ENCODE measurements at places on chromosomes 6 and 20.

DNA sequence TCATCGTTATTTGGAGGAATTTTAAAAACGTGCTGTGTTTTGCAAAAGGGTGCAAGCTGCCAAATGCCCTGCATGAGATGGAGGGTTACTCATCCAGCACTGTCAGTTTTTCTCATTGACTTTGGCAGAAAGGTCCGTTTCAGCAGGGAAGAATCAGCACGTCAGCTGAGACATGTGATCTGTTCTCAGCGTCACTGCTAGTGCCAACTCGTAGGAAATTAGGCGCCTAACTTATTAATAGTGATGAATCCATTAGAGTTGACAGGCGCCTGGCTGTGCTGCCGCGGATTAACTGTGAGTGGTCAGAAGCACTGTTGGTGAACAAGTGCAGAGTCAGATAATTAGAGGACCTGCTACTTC is 175.5 kb upstream of the FOXQ1 start:
- DNase-seq: no peak

DNA sequence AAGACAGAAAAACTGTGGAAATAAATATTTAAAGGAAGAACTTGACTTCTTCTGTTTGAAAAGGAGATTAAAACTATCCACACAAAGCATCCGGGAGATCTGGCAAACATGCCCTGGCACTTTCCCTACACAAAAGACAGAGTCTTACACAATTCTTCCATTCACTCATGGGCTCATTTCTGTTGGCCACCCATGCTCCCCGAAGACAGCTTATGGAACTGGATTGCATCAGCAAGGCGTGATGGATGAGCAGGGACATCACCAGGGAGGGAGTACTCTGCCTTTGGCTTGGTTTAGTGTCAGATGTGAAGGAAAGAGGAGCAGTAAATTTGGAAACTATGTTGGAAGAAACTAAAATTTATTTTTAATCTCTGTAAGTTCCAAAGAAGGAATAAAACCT is 379.3 kb downstream of the CD109 start:
- DNase-seq: no peak

GRCh38 chr6:17957904-17958620 is 29.4 kb downstream of the KIF13A start:
- no peak for DNase-seq

GRCh38 chr6:154230393-154230792 is 126.2 kb downstream of the IPCEF1 start:
- DNase-seq: no peak

DNA sequence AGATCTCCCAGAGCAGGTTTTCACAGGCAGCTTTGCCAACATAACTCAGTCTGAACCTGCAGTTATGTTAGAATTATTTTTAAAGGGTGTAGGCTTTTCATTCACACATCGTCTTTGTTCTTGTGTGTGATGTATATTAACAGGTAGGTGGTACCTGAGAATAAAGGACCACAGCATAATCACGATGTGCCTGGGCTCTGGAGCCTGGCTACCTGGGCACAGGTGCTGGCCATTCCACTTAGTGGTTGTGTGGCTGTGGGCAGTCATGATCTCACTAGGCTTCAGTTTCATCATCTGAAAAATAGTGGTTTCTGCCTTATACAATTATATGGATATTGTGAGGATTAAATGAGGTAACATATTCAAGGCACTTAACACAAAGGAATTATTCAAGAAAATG is 6.4 kb downstream of the CD109 start:
- no peak for DNase-seq

DNA sequence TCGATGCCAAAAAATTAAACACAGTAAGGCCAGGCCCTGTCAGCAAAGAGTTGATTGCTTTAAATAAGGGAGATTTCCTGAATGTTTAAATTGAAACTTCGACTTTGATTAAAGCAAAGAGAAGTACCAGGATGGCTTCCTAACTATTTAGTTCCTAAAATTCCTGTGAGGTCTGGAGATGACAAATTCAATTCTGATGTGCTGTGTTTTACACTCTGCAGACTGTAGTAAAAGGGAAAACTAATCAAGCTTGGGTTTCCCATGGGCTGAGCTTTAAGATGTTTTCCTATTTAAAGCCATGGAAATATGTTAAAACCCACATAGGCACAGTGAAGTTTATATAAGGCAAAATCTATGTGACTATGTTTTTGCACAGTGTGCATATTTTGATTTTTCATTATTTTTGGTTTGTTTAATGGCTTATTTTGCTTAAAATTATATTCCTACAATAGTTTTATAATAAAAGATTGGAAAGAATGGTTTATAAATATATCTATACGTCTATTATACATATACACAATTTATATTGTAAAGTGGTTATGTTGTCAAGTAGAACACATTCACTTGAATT is 198.5 kb upstream of the EYA4 start:
- DNase-seq: no peak

DNA sequence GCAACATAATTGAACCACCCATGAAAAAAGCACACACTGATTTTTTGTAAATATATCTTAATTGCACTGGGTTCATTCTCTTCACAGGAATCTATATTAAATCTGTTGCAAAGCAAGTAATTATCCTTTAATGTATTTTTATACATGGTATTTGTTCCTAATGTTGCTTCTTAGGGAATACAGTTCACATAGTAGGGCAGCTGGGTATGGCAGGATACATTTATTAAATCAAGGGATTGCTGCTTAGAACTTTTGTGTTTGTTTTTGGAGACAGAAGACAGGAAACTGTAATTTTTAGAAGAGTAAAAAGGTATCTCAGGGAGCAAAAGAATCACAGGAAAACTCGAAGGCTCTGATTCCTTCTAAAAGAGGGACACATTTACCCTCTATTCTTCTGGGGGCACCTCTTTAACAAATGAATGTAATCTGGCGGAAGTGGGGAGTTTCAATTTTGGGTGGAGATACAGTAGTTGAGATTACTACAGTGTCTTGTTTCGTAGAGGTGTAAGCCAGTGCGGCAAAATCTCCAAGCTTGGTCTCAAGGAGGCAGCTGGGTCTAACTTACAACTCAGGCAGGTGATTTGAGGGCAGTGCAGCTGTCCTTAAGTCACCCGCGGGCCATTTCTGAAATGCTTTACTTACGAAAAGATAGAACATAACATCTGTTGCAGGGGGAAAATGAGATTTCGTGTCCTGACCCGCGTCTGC is 812 bp upstream of the SMIM13 start:
- no peak for DNase-seq

DNA sequence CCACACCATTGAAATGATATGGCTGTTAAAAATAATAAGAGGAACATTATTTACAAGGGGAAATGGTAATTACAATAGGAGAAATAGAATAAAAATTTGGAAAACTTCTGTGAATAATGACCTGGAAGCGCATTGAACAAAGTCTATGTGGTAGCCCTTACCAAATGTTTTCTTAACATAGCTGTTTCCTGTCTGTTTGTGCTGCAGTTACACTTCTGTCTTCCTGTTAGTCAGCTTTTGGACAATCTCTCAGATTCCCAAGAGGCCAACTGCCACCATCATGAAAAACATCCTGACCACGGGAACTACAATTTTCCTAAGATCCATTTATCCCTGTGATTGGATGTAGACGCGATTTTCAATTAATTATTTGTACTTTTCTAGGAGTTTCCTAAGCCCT is 754.4 kb upstream of the MARCKS start:
- no peak for DNase-seq

DNA sequence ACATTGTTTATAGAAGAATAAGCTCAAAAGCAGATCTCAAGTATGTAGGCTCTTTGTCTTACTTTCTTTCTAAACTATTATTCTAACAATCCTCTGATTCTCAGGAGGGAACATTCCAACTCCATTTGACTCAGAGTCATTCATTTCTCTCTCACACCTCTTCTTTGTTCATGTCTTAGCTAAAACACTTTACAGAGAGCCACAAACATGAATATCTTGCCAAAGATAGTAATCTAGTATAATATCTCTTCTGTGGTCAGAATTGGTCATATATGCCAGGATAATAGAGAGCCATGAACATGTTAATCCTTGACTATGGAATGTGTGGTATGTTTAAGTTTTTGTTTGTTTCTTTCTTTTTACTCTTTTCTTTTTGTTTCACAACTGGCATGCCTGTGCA is 456.0 kb upstream of the PTCHD4 start:
- no peak for DNase-seq

- no peak for DNase-seq
These were observed 43.9 kb downstream of the HLA-A start for GRCh38 chr6:29986179-29986781.

DNA sequence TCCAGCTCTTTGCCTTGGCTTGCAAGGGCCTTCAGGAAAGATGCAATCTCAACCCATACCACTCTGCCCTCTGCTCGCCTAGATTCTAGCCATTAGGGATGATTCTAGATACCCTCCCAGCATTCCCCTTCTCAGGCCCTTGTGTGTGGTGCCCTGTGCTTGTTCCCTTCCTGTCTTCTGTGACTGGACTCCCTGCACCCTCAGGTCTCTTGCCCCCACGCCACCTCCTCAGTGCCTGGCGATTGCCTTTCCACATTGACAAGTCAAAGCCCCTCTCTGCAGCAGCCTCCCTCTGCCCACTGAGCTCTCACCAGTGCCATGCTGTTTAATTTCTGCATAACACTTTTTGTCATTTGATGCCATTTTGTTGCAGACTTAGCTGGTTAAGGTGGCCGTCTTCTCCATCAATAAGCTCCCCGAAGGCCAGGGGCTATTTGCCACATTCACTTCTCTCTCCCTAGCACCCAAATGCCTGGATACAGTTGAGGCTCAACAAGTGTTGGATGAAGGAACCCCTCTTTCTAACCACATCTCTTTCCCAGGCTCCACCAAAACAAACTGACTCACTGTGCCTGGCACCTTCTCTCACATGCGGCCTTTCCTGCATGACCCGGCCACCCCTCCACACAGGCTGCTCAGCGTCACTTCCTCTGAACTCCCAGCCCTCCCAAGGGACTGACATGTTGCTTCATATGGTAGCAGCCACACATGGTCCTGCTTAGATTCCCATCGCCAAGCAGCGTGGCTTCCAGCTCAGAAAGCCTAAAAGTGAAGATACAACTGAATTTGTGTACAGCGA is 4.6 kb upstream of the TXNDC5 start:
- no peak for DNase-seq

DNA sequence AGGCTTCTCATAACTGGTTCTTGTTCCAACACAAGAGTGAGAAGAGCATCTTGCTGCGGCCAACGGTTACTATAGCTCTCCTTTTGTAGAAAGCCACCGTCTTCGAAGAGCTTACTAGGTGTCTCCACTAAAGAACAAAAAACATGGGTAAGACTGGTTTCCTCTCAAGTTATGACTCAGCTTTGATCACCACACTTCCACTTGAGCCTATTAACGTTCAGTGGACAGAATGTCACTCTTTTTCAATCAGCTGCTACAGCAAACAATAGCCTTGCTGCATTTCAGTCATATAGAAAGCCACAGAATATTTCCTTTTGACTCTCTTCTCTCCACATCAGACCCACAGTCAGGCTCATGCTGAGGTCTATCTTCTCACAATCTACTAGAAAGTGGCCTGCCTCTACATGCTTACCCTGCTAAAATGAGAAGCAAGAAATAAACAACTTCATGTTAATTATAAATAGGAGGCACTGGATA is 243.5 kb upstream of the PREP start:
- DNase-seq: no peak

- DNase-seq: no peak
These were observed 7.2 kb upstream of the THEMIS start for GRCh38 chr6:127907960-127908640.

DNA sequence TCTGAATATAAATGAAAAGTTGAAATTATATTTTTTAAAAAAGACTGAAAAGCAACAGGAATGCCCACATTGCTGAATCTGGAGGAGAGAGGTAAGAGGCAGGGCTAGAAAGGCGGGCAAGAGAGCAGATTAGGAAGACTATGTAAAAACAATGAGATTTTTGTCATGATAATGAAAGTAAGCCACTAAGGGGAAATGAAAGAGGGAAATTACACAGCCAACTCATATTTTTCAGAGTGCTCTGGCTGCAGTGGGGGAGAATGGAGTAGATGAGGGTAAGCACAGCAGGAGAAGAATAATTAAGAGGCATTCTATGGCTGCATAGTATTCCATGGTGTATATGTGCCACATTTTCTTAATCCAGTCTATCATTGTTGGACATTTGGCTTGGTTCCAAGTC is 281.9 kb downstream of the PKHD1 start:
- no peak for DNase-seq

DNA sequence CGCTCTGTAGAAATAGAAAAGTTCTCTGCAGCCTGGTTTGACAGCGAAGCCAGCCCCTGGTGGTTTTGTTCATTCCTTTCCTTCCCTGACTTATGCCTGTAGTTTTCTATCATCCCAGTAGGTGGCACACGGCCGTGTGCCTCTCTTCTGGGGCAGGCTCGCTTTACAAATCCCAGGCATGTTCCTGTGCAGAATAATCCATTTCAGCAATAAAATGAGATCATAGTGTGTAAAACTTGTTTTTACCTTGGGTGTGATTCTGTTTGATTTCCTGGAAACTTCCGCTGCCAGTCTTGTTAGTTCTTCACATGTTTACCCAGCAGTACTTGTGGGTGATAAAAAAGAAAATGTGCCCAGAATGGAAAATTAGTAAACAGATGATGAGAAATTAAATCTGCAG is 7.4 kb upstream of the INSM1 start:
- no peak for DNase-seq

Data from activated T-cell treated with anti-CD3 and anti-CD28 coated beads for 48 hours (primary cell).